Stimulated activated CD4-positive, alpha-beta T cell treated with anti-CD3 and anti-CD28 coated beads, Interleukin-1b, Interleukin-23, amount 100 ng/mL, for 24 hours (primary cell): ENCODE measurements at places on chromosomes 5 and 9.

DNA sequence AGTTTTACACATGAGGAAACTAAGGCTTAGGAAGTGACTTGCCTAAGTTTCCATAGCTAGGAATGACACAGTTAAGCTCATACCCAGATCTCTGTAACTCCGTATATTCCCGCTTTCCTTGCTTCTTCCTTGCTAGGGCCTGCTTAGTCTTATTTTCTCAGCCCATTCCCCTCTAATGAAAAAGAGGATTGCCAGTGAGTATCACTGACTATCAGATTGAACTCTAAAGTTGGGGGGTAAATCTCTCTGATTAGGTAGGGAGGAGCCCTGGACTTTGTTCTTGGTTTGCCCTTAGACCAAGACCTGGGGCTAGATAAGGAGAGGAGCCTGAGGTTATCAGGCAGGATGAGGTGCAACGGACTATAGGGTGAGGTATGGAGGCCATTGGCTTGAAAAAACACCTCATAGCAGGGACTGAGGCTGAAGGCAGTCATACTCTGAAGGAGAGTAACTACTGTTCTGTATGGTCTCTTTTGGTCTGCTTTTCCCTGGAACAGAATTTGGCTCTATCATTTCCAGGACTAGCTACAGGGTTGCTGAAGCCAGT lies 2.5 kb downstream of the TRIM32 start:
- no peak for DNase-seq

DNA sequence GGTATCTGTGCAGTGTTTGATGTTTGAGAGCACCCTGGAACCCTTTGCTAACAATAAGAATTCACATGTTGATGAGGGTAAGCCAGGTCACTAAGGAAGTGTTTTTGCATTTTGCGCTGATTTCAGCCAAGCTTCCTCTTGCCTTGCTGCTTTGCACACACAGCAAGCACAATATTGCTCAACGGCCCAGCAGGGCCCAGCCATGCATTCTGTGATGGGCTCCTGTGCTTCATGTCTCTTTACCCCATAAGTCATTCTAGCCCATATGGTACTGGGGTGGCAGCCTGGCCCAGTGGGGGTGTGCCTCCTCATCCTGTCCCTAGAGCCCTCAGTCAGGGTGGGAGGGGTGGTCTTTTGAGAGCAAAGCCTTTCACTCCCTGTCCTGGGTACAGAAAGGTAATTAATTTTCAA lies 481.3 kb downstream of the GADD45G start:
- DNase-seq, result no peak

DNA sequence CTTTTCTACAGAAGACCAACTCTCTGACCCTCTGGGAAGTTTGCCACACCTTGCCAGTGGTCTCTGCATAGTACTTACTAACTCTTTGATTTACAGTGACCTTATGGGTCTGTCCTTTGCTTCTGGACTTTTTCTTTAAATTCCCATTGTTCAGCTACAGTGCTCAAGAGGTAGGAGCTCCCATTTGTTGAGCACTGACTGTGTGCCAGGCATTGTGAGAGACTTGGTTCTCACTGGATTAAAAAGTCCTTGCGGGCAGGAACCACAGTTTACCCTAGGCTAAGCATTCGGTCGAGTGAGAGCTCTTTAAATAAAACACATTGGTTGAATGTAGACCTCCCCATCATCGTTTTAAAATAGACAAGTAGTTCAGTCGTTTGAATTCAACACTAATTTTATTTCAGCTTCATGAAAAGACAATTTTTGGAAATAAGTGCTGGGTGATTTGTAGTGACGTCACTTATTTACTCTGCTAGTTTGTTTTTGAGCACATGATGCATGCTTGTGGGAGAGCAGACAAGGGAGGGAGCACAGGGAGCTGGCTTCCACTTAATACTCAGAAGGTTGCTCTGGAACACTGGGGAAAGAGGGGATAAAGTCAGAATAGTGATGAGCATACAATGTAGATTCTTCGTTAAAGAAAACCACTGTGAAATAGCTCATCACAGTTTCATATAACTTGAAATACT lies 27.1 kb downstream of the RASGRF2 start:
- no peak for DNase-seq

DNA sequence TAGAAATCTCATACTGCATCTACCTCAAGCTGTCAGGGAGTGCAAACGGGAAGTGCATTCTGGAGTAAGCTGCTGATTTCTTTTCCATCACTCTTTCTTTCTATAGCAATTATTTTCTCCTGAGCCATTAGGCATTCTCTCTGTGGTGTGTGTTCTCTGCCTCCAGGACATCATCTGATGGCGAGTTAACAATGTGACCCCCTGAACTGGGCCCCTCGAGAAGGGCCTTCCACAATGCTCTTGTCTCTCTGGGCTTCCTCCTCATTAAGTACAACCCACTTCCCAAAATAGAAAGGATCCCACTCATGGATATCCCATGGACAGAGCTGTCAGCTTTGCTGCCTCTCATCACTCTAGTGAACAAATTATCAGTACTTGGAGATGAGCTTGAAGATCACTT lies 96.7 kb upstream of the PRRC1 start:
- no peak for DNase-seq

DNA sequence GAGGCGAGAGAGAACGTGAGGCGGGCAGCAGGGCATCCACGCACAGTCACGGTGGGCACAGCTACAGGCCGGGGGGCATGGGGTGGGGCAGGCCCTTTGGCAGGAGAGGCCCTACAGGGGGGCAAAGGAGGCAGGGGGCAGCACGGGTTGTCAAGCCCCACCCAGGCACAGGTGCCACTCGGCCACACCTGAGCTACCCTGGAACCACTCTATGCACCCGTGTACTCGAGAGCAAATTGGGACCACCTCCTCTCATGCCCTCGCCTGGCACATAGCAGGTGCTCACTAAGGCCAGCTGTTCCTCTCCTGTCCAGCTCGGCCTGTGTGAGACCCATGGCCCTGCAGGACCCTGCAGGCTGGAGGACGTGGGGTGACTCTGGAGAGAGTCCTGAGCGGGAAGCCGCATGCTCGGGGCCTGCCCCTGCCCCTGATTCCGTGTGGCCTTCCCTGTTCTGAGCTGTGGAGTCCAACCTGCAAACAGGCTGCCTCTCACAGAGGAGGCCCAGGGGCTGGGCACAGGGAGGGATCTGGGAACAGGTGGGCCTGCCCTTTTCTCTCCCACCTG lies 31.4 kb upstream of the SARDH start:
- DNase-seq, result no peak

GRCh38 chr9:1073497-1073896 lies 23.3 kb downstream of the DMRT2 start:
- DNase-seq, result no peak

DNA sequence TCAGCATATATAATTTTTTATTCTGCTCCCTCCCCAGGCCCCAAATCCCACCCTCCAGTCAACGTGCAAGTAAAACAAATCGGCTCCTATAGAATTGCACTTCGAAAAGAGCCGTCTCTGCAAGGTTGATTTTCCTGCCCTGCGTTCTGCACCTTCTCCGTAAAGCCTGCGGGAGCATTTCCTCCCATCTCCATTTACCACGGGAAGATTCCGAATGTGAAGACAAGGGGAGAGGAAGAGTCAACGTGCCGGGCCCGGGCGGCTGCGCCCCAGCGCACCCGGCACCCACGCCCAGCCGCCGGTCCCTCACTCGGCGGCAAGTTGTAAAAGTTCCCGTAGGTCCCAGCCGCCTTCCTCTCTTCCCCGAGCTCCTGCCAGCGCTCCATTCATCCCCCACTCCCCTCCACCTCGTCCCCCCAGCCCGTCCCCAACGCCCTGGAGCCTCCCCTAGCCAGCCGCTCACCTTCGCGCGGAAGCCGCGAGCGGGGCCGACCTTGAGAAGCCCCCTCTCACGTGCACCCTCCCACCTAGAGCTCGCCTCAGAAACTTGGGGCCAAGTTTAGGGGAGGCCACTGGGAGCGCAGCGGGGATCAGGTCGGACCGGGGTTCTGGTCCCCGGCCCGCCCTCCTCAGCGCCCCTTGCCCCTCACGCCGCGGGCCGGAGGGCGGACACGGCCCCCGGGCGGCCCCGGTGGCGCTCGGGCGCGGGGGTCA lies 431 bp downstream of the BNC2 start:
- DNase-seq, result no peak

GRCh38 chr5:89871906-89872305 lies 537.6 kb downstream of the CETN3 start:
- DNase-seq, result no peak

- peak; percentile 48 for DNase-seq
These were observed at the start of gene COL5A1 for GRCh38 chr9:134641173-134641989. TSS of gene COL5A1 (plus strand) at chr9:134641803. CDS start at chr9:134642188, 385 bp downstream.

DNA sequence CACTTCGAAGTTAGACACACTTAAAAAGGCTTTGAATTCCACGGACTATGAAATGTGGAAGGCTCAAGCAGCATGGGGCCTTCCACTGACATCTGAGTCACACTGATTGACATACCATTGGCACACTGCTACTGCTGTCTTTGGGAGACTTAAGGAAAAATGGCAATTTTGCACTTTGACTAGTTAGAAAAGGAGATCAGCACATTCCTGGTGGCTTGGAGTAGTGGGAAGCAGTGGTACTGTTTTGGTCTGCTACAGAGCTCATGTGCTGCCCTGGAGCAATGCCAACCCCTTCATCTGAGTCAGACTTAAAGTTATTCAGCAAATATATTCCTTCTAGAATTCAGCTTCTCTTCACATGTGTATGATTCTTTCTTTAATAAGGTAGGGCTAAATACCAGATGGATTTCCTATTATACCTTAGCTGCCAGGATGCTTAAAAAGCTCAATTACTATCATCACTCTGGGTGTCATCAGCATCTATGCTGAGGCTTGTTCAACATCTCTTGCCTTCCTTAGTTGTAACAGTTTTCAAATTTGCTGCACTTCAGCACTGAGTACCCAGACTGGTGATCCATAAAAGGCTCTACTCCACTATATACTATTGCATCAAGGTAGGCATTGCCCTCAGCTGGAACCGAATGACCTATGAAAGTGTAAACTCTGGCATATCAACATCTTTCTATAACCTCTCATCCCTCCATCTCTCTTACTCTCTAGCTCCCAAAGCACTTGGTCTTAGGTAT lies 42.3 kb upstream of the MOCS2 start:
- DNase-seq, result no peak

GRCh38 chr5:140221697-140222223 lies 46.8 kb downstream of the CYSTM1 start:
- DNase-seq, result no peak

DNA sequence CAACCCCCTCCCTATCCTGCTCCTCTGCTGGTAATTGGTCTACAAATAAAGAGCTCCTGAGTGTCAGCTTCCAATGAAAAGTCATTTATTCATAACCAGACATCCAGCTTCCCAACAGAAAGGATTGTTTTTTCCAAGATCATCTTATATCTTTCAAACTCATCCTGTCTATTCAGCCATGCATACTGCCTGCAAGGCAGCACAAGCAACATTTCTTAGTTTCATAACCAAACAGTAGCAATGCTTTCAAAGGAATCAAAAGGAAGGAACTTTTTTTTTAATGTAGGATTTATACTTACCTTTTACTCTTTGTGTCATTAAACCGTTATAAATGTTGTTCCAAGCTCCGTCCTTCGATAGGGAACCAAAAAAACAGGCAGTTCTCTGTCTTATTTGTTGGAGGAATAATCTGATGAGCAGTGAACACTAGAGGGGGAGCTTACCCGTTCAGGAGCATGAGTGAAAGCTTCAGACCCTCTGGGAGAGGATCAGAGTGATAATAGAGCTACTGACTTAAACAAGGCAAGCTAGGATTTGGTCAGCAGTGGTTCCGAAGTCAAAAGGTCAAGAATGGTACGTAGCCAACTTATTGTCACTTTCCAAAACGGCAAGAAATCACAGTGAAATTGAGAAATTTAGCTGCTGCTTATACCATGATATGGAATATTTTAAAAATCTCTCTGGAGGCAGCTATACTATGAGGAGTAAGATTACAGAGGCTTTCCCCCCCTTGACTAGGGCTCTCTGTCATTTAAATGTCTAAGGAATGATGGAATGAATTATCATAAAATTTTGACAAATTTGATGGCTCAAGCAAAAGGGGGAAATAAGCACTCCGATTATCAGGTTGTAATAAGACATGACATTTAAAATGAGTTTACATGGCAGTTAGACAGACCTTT lies 892.9 kb downstream of the NR2F1-AS1 start:
- DNase-seq, result no peak

GRCh38 chr5:118193194-118193905 lies 795.0 kb downstream of the DTWD2 start:
- no peak for DNase-seq

- DNase-seq, result no peak
These were observed 147.6 kb upstream of the TRIM32 start for GRCh38 chr9:116539549-116539948.

DNA sequence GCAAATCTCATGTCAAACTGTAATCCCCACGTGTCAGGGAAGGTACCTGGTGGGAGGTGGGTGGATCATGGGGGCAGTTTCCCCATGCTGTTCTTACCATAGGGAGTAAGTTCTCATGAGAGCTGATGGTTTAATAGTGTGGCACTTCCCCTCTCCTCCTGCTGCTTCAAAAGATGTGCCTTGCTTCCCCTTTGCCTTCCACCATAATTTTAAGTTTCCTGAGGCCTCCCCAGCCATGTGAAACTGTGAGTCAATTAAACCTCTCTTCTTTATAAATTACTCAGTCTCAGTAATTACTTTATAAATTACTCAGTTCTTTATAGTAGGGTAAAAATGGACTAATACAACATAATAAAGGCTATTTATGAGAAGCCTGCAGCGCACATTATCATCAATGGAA lies 7.1 kb upstream of the CNTRL start:
- DNase-seq, result no peak

- no peak for DNase-seq
These were observed 34.2 kb downstream of the C9orf50 start for GRCh38 chr9:129586685-129587084.

- DNase-seq, result no peak
These were observed 173.5 kb downstream of the C5orf15 start for GRCh38 chr5:133794771-133795415.

GRCh38 chr9:86122311-86122710 lies 23.0 kb upstream of the GOLM1 start:
- DNase-seq, result no peak

- no peak for DNase-seq
These were observed 250.2 kb downstream of the PDZD2 start for GRCh38 chr5:31889001-31889561.

DNA sequence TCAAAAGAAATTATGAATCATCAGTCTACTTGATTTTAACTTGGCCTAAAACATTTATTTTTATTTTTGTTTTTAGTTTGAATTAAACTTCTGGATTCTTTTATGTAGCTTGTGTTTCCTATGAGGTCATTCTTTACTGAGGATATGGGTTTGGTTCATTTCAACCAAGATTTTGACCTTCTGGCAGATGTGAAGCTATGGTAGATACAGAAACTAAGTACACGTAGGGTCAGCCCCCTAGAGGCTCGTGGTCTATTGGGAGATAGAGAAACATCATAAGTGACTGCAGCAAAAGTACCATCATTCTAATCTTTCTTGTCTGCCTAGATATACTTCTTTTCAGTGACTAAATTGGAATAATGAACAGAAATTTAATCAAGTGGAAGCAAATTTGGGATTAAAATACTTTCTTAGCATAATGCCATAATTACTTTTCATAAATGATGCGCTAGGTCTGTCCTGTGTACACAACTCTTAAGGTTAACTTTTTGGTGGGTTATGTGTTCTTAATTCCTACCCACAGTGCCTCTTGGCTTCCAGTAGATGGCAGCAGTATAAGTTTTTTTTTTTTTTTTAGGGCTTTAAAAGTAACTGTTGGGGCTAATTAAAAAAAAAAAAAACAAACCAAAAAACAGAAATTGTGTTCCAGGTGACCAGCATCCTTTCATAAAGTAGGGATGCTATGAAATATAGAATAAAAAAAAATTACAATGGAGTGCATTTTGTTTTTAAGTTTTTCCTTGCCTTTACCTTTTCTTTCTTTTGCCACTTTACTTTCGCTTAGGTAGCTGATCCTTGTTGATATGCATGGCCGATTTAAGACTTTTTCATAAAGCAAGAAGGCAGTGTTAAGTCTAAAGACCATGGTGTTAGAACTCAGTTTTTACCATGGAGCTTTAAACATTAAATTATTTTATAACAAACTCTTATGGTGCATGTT lies 49.9 kb downstream of the LRRTM2 start:
- DNase-seq, result no peak
